ENCODE measurements at places on chromosomes 6 and 20.

DNA sequence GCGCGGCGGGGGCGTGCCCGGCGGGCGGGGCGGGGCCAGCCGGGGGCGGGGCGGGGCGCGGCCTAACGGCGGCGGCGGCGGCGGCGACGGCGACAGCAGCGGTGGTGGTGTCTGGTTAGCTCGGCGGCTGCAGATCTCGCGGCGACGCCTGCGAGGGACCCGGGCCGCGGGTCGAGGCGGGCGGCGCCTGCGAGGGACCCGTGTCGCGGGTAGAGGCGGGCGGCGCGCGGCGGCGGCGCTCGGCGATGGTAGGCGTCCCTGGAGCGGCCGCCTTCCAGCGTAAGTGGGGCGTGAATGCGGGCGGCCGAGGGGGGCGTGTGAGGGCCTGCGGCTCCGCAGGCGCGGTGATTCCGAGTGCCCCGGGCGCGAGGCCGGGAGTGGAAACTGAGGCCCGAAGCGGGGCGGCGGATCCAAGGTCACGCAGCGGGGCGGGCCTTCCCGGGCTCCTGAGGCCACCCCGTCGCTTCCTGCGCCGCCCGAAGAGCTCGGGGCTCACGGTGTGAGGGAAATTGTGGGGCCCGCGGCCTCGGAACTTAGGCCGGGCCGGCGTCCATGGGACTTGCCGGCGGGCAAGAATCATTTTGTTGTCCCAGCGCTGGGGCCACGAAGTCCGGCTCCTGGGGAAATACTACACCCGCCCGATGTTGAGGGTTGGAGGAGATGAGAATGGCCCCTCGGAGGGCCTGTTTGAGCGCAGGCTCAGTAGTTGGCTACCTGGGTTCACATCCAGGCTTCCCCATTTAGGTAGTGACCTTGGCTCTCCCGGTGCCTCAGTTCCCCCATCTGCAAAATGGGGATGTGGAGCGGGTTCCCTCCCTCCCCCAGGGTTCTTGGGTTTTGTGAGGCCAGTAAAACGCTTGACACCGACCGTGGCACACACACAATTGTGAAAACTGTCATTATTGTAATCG lies at the start of gene CBFA2T2:
TSS of gene CBFA2T2 (plus strand) at position 74 of the 911 bp plus-strand sequence. CDS start at position 246, 172 bp downstream.
- peak; percentile 37 for DNase-seq

- no peak for DNase-seq
These were observed 6.2 kb downstream of the GID8 start for GRCh38 chr20:62944184-62944583.

DNA sequence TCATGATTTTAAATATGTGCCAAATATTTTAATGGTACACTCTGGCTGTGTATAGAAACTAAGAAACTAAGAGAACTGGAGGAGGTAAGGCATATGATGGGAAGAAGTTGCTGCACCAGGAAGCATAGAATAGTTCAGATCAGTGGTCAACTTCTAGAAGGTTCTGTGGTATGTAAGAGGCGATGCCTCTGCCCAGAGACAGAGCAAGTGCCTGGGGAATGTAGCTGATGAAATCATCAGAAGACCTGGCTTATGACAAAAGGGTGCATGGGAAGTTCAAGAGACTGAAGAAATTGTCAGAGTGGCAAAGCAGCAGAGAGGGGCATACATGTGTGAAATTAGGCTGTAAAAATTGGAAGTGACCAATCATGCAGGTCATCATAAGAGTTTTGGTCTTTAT lies 580.8 kb downstream of the BMP2 start:
- DNase-seq = no peak

DNA sequence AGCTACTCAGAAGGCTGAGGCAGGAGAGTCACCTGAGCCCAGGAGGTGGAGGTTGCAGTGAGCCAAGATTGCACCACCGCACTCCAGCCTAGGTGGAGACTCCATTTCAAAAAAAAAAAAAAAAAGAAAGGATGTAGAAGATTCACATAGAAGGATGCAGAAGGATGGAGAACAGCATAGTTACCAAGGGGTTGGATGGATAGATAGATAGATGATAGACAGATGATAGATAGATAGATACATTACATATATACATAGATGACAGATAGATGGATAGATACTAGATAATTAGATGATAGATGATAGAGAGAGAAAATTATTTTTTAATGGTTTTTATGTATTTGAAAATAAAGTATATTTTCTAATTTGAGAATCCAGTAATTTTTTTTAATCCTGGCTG lies 160.7 kb upstream of the ARID1B start:
- DNase-seq = no peak

GRCh38 chr6:126529637-126530362 lies 189.9 kb downstream of the CENPW start:
- no peak for DNase-seq

Data from T47D (cell line).